ENCODE measurements at places on chromosomes 6 and 20.

- no peak for DNase-seq
These were observed 3.2 kb upstream of the TUBB1 start for GRCh38 chr20:59015812-59016711.

DNA sequence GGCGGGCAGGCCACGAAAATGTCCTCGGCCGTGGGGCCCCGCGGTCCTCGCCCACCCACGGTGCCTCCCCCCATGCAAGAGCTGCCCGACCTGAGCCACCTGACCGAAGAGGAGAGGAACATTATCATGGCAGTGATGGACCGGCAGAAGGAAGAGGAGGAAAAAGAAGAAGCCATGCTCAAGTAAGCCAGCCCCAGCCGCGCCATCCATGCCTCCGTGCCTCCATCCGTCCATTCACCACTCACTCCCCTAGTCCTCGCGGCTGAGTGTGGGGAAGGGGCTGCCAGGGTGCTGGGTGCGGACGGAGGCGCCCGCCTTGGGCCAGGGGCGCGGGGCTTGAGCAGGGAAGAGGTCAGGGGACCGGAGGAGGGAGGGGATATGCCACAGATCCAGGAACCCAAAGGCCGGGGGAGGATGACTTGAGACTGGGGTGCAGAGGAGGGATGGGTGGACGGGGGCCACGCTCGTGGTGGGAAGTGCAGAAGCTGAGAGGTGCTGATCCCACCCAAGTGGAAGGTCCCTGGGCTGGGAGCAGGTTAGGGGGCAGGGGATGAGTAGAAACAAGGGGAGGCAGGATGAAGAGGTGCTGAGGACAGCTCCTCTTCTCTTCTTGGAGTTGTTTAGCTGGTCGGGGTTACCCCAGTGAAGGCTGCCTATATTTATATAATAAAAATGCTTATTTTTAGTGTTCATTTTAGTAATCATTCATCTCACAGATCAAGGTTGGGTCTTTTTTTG lies 825 bp downstream of the RIMS1 start:
- no peak for DNase-seq

- DNase-seq: no peak
These were observed 36.0 kb downstream of the TAF8 start for GRCh38 chr6:42086046-42087035.

- DNase-seq: no peak
These were observed 210.5 kb downstream of the FARS2 start for GRCh38 chr6:5471637-5472398.

- no peak for DNase-seq
These were observed 33.2 kb upstream of the ADGRF5 start for GRCh38 chr6:46954837-46955451.

DNA sequence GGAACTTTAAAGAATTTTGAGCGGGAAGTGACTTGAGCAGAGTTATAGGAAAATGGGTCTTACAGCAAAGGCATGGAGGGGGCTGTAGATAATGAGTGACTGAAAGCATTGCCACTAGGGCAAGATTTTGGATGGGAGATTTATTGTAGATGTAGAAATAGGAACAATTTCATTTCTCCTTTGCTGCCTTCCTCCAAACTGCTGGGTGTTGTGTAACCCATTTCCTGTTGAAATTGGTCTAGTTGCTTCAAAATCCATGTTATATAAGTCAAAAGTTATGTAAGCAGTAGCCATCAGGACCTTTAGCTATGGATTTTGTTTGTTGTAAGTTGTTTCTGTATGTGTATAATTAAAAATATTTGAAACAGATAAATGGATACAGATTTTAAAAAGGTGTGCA lies 11.1 kb downstream of the YWHAB start:
- no peak for DNase-seq

- DNase-seq: no peak
These were observed 40.4 kb downstream of the GNAS-AS1 start for GRCh38 chr20:58810116-58810878.

DNA sequence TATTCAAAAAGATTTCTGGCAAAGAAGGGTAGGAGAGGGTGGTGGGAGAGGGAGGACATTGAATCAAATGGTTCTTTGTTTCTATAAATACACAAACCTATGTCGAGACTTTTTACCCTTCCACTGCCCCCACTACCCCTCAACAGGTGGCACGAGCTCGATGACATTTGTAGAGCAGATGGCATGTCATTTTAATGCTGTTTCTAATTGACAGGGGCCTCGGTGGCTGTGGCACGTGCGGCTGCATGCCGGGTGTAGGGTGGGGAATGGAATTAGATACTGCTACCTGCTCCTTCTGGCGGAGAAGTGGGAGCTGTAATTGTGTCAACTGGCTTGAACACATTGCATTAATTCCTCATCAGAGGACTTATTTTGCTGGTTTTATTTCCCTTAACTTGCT lies 29.1 kb upstream of the SASH1 start:
- DNase-seq: no peak

DNA sequence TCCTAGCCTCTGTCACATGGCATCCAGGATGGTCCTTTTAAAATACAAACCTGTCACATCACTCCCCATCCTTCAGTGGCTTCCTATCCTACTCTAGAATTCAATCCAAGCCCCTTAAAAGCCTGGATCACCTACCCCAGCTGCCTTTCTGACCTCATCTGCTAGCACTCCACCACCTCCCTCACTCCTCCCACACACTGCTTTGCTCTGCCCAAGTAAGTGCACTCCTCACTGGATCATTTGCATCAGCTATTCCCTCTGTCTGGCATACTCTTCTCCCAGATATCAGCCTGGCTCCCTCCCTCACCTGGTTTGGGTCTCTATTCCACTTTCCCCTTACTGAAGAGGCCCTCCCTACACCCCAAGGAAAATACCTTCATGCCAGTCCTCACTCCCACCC lies 10.5 kb downstream of the C6orf136 start:
- no peak for DNase-seq

DNA sequence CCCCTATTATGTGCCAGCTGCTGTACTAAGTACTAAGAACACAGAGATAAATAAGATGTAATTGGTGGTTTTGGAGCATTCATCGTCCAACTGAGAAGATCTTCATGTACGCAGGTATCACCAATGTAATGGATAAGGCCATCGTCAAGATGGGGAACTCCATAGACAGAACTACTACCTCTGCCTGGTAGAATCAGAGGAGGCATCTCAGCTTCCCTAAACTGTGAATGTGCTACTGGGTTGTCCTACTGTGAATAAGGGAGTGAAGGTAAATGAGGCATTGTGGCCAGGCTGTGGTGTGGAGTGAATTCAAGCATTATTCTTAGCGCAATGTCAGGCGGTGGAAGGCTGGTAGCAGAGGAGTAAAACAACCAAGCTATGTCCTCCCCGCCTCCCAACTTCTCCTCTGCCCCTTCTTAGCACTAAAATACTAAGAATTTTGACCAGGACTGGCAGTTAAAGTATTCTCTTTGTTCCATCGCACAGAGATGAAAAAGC lies 68.2 kb downstream of the TBC1D7 start:
- DNase-seq: no peak

- DNase-seq: no peak
These were observed 447.7 kb downstream of the PHF3 start for GRCh38 chr6:64083261-64083660.

DNA sequence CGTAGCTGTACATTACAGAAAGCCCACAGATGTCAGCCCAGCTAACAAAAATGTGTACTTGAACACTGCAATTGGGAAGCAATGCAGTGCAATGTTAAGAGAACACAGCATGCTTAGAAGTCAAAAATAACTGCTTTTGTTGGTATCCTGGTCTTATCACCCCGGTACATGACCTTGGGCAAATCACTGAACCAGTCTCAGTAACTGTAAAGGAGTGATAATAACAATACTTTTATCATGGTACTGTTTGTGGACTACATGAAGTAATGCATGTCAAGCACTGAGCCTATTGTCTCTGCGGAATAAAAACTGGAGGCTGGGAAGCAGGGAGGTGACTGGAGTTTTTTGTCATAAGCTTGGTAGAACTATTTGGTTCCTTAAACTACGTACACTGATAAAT lies 44.7 kb upstream of the SPDEF start:
- DNase-seq: no peak

DNA sequence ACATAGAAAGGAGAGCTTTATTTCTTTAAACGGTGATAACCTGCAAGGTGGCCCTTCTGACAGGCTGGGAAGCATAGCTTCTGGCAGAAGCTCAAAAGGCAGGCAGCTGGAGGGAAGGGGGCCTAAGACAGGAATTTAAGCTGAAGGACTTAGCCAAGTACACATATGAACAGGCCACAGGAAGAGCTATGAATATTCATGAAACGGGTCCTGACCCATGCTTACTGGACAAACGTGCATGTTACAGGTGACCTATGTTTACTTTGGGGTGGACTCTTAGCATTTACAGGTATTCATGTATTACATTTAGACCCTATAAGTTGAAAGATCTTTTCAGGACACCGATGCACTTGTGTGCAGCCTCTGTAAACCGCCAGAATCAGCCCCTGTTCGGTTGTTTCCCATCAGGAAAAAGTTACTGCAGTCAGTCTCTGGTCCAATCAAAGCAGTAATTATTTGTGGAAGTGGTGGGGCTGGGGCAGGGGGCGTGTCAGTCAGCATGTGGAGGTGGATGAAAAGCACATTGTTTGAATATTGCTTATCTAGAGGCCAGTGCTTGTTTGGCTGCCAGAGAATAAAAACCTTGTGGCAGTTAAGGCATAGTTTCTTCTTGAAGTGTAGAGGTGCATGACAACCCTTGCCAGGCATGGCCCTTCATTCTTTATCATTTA lies 2.9 kb upstream of the GZF1 start:
- no peak for DNase-seq

DNA sequence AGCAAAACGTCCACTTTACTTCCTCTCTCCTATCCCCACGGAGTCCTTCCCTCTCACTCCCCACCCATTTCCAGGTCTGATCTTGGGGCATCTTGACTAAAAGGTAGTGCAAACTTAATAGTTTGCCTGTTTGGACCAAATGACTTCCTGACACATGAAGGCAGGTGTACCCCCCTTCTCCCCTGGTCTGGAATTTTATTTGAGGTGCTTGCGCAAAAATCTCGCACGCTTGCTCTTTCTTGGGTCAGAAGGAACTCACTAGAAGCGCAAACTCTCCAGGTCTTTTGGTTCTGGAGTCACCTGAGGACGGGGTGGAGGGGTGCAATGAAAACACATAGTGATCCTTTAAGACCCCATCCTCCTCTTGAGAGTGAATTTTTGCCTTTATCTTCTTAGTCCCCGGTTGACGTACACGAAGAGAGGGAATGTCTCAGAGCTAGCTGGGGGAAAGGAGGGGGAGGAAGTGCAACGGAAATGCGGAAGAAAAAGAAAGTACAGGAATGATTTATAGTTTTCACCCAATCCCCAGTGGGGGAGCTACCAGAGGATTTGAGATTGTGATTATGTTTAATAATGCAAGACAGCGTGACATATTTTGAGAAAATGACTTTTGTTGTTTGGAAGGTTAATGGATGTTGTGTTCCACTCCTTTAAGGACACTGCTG lies 4.9 kb downstream of the ADGRB3 start:
- DNase-seq: no peak

DNA sequence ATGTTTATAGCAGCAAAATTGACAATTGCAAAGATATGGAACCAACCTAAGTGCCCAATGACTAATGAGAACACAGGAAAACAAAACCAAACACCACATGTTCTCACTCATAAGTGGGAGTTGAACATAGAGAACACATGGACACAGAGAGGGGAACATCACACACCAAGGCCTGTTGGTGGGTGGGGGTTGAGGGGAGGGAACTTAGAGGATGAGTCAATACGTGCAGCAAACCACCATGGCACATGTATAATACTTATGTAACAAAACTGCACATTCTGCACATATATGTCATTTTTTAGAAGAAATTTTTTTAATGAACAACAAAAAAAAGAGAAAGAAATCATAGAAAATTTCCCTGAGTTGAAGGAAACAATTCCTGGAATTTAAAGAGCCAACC lies 3.9 kb downstream of the EPM2A start:
- no peak for DNase-seq

DNA sequence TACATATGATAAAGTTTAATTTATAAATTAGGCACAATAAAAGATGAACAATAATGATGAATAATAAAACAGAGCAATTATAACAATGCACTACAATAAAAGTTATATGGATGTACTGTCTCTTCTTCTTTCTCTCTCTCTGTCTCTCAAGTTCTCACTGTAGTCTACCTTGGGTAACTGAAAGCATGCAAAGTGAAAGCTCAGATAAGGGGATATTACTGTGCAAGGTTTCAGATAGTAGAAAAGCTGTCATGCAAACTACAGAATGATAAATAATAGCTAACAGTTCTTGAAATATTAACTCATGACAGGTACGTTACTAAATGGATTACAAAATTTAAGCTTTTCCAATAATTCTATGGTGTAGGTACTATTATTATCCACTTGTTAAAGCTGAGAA lies 311.9 kb upstream of the PRDM1 start:
- no peak for DNase-seq

DNA sequence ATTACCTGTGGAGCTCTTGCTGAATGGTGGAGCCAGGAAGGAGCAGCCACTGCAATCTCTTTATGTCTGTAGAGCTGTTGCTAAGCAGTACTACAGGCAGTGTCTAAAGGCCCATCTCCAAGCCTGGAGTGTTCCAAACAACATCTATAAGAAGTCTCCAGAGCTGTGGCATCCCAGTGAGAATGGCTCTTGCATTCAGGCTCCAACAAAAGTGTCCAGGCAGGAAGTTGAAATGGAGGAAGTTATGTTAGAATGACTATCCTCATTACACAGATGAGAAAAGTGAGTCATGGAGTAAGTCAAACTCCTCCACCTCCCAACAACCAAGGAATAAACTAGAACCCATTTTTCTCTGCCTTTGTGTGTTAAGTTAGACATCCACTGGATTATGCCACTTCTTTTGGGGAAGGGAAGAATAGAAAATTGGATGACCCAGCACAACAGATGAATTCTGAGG lies 288.5 kb upstream of the STXBP5 start:
- DNase-seq: no peak

DNA sequence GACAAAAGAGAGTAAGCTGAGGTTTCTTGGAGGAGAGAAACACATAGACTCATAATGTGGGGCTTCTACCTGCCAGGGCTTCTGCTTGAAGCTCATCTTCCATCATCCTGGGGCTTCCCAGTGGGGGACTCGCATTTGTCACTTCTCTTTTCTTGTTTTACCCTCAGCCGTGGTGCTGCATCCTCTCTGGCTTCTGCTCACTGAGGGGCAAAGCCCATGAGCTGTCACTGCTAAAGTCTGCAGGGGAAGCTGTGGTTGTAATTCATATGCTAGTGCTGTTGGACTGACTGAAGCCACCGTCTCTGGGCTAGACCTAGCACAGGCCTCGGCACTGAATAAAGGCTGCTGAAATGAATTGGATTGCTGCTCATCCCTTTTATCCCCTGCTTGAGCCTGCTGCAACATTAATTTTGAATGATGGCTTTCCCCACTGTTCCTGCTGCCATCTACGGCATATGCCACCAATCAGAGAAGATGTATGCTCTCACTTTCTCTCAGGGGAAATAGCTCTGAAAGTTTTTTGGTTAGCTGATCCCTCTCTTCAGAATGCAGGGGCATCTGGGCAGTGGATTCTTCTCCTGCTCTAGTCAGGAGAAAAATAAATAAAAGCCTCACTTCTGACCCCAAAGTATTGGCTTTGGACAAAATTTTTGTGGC lies 568.4 kb upstream of the MAP3K7 start:
- no peak for DNase-seq

GRCh38 chr6:3290149-3290930 lies 31.6 kb downstream of the PSMG4 start:
- no peak for DNase-seq

- DNase-seq: no peak
These were observed 7.7 kb downstream of the NPEPL1 start for GRCh38 chr20:58700121-58700821.

GRCh38 chr20:2311329-2311728 lies 15.5 kb downstream of the TGM3 start:
- DNase-seq: no peak
